Thoracic aorta (tissue), 2 donors: ENCODE measurements at places on chromosomes 2 and 18. TPM values are rescaled to one million over a fixed set of nuclear protein-coding genes. Genes with fewer than 3 reads are reported as not detected.

Gene RGPD8
- total RNA-seq, result 53.3 TPM

Gene GRHL1
- 9.5 TPM for total RNA-seq

Gene RETREG2
- total RNA-seq, result 58.6 TPM

Gene SERPINB4
- total RNA-seq, result not detected

Gene HRH4
- not detected for total RNA-seq

Gene EHD3
- total RNA-seq, result 61.6 TPM

Gene NOSTRIN
- total RNA-seq, result 18.3 TPM
